Hair follicular keratinocyte (primary cell): ENCODE measurements at places on chromosomes 2 and 18. TPM values are rescaled to one million over a fixed set of nuclear protein-coding genes. Genes with fewer than 3 reads are reported as not detected.

The FOXI3 gene
- total RNA-seq, result not detected in 2 replicates

The OSBPL6 gene
- 10.4 and 11.6 TPM in 2 replicates for total RNA-seq

The SRD5A2 gene
- total RNA-seq, result not detected in 2 replicates

The MYOM1 gene
- total RNA-seq, result 0.04 and 0.08 TPM in 2 replicates

The PROC gene
- total RNA-seq, result 0.16 and 0.19 TPM in 2 replicates

The SLC4A5 gene
- total RNA-seq, result not detected in 2 replicates

The ABCG5 gene
- not detected in 2 replicates for total RNA-seq

The ZAP70 gene
- not detected in 2 replicates for total RNA-seq

The FN1 gene
- total RNA-seq, result 133 and 1,059 TPM in 2 replicates

The MROH2A gene
- total RNA-seq, result 0.38 TPM in 1 of 2 replicates, not detected in the other

The PRKAG3 gene
- total RNA-seq, result not detected in 2 replicates

The STPG4 gene
- total RNA-seq, result not detected in 2 replicates

The VIT gene
- total RNA-seq, result 0.27 TPM in 1 of 2 replicates, not detected in the other

The RUFY4 gene
- total RNA-seq, result not detected in 2 replicates
